ENCODE measurements at places on chromosomes 5 and 9.

DNA sequence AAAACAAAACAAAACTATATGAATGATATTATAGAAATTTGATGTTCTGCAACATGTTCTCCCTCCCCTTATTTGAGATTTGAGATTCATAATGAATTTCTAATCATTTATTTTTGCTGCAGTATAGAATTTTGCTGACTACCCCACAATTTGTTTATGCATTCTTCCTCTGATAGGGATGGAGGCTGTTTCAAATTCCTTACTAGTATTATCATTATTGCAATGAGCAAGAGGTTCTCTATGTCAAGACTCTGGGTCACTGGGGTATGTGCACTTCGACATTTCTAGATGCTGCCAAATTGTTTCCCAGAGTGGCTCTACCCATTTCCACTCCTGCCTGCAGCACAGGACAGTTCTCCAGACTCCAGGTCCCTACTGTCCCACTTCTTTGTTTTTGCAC is 54.9 kb upstream of the DAB2IP start:
- no peak for DNase-seq

DNA sequence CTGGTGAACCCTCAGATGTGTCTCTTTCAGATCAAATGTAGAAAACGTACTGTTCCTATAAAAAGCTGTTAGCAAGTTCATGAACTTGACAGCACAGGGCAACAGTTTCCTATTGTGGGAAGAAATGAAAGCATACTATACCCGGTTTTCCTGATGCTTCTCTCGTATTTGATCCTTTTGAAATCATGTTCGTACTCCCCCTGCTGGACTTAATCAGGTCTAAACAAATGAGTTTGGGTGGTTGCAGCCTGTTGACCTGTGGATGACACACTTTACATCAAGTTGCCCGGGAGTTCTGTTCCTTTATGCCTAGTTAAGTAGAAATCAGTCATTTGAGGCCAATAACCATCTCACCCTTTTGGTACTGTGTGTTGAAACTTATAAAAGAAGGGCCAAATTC is 1992.3 kb downstream of the MAT2B start:
- no peak for DNase-seq

DNA sequence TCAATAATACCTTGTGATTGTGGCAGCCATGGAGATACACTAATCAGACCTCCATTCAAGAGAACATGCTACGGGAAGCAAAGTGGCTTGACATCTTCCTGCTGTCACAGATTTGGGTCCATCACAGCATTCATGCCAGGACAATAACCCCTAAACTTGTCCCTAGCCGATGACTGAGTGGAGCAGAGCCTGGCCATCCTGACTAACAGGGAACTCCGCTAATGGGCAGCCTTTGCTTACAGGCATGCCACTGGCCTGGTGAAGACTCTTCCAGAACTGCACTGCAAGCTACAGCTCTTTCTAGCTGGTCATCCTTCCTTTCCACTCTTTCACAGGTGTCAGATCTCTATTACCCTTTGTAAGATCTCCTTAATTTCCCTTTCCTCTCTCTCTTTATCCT is 16.0 kb downstream of the FAM174A start:
- DNase-seq, result no peak

GRCh38 chr9:81902626-81903025 is 25.6 kb upstream of the SPATA31D4 start:
- no peak for DNase-seq

DNA sequence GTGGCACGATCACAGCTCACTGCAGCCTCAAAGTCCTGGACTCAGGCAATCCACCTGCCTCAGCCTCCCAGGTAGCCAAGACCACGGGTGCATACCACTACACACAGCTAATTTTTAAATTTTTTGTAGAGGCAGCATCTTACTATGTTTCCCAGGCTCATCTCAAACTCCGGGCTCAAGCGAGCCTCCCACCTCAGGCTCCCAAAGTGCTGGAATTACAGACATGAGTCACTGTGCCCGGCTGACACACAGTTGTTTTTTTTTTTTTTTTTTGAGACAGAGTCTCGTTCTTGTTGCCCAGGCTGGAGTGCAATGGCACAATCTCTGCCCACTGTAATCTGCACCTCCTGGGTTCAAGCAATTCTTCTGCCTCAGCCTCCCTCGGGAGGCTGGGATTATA is 70.1 kb upstream of the CNOT6 start:
- no peak for DNase-seq

DNA sequence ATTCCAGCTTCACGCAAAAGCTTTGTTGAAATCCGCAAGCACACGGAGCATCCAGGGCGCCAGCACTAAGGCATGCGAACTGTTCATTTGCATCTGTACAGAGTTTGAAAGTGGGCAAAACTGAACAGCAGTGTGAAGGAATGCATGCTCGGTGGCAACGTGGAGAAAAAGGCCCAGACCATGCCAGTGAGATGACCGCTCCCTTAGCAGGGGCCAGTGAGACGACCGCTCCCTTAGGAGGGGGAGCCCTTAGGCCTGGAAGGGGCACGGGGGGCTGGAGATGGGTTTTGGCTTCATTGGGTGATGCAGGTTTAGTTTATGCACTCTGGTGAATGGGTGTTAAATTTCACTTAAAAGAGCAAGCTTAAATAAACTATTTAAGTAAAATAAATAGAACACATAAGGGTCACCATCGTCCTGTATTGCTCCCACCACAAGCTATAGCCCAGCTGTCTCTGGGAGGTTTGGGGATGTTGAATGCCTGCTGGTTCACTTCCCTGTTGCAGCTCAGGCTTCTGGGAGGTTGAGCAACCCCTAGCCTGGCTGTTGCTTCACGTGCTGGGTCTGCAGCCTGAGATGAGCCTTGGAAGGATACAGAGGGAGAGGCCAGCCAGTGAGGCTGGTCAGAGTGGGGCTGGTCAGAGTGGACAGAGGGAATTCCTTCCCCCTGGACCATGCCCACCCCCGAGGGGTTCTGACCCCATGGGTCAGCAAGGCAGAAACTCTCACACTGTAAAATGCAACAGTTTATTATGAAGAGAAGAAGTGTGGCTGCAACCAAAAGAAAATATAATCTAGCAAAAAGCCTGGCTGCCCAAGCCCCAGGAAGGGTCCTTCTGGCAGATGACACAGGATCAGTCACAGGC is 4.6 kb upstream of the FCN1 start:
- DNase-seq, result no peak

DNA sequence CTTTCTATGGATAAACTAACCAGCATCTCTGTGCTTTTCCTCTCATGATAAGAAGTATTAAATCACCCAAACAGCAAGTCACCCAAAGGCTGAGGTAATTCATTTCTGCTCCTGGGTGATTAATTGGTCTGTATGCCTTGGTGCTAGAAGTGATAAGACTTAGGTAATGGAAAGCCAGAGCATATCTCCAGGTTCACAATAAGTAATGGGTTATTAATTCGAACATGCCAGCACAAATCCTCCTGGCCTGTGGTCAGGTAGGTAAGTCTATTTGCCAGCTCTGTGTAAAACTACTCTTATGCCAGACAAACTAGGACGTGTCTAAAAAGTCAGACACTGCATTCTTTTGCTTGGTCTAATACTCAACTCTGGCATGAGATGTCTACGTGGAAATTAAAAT is 11.2 kb upstream of the ENC1 start:
- DNase-seq, result no peak

GRCh38 chr5:53733853-53734252 is 173.4 kb downstream of the NDUFS4 start:
- no peak for DNase-seq

- DNase-seq, result no peak
Observed at GRCh38 chr5:65307931-65308330, 173.8 kb downstream of the ADAMTS6 start.

GRCh38 chr5:44935871-44936270 is 127.1 kb downstream of the MRPS30 start:
- no peak for DNase-seq

DNA sequence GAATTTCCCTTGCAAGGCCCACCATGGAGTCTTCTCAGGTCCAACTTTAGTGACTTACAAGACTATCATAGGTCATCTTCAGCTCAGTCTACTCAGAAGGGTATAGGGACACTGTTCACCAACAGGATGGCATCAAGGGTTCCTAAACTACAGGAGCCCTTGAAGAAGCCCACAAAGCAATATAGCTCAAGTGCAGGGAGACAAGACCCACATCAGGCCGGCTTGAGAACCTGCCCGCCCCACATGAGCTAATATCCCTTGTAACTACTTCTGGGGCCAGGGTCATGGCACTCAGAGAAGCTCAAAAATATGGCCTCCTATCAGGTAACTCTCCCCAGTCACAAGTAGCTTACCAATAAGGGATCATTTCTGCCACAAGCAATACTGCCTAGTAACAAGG is 249.9 kb downstream of the CDK5RAP2 start:
- DNase-seq, result no peak

DNA sequence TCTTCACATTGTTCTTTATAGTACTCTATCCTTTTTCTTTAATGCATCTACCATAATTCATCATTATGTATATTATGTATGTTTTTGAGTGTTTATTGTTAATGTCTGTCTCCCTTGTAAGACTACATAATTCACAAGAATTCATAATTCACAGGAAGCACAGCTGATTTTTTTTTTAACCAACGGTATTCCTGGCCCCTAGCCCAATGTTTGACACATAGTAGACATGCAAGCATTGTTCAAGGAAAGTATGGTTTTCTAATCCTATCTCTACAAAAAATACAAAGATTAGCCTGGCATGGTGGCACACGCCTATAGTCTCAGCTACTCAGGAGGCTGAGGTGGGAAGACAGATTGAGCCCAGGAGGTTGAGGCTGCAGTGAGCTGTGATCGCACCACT is 160.6 kb downstream of the PPP2R2B start:
- no peak for DNase-seq

GRCh38 chr9:110103257-110103656 is 104.7 kb downstream of the C9orf152 start:
- no peak for DNase-seq

DNA sequence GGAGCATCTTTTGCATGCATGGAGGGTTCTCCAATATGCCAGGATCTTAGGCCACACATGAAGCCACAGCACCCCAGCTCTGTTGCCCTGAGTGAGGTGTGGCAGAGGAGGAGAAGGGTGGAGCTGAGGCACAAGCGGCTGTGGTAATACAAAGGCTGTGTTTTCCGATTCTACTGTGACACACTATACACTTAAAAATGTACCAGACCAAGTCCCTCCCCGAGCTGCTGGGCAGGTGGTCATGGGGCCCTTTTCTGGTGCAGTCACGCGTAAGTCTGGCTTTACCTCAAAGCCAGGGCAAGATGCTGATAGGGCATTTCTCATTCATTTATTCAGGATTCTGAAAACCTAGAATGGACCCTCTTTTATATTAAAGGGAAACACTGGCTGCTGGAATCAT is 3.7 kb downstream of the ADGRV1 start:
- DNase-seq, result no peak
